ENCODE measurements at places on chromosomes 1 and 21.

DNA sequence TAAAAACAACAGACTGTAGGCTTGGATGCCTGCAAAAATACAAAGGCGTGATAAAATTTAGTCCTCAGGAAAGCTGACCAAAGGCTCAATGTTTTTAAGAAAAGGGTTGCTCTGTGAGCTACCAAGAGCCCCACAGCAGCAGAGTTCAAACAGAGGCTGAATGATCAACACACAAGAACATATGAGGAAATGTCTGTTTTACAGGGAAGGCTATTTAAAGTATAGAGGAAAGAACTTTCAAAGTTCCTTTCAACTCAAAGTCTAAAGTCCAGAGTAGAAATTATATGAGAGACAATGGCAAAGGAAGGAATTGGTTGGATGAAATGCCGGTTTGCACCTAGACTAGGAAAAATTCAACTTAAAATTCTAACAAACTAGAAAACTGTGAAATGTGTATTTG lies 8.6 kb downstream of the CLSTN1 start:
- DNase-seq = no peak

- no peak for DNase-seq
Observed at GRCh38 chr1:63918418-63918945, 144.7 kb downstream of the ROR1 start.

DNA sequence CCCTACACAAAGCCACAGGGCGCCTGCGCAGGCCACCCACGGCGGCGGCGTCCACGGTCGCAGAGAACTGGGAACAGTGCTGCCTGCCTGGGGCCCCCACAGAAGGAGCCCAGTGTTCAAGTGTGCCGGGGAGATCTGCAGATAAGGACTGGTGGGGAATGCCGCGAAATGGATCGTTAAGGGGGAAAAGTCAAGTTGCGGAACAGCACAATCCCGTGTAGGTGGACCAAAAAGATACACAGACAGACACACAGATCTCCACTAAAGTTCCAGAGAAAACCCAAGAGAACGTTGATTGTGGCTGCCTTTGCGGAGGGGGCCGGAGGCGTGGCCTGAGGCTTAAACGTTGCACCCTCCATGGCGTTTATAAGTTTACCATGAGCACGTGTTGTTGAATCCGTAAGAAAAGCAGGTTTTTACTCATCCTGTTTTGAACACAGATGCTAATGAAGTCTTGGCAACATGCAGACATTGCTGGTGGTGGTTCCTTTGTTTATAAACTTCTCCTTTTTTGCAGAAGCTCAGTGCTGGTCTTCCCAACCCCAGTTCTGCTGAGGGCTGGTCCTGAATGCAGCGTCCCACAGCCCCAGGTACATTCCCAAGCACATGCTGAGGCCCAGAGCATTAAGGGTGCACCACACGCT lies 4.1 kb downstream of the SPATC1L start:
- no peak for DNase-seq

DNA sequence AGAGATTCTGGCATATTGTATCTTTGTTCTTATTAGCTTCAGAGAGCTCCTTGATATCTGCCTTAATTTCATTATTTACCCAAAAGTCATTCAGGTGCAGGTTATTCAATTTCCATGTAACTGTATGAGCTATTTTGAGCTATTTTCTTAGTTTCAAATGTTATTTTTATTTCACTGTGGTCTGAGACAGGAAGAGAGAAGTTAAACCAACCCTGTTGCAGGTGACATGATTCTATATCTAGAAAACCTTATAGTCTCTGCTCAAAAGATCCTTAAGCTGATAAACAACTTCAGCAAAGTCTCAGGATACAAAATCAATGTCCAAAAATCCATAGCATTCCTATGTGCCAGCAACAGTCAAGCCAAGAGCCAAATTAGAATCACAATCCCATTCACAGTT lies 1644.0 kb upstream of the B3GALT2 start:
- DNase-seq = no peak

- DNase-seq = no peak
Observed at GRCh38 chr1:17181781-17182464, 23.0 kb upstream of the PADI1 start.

DNA sequence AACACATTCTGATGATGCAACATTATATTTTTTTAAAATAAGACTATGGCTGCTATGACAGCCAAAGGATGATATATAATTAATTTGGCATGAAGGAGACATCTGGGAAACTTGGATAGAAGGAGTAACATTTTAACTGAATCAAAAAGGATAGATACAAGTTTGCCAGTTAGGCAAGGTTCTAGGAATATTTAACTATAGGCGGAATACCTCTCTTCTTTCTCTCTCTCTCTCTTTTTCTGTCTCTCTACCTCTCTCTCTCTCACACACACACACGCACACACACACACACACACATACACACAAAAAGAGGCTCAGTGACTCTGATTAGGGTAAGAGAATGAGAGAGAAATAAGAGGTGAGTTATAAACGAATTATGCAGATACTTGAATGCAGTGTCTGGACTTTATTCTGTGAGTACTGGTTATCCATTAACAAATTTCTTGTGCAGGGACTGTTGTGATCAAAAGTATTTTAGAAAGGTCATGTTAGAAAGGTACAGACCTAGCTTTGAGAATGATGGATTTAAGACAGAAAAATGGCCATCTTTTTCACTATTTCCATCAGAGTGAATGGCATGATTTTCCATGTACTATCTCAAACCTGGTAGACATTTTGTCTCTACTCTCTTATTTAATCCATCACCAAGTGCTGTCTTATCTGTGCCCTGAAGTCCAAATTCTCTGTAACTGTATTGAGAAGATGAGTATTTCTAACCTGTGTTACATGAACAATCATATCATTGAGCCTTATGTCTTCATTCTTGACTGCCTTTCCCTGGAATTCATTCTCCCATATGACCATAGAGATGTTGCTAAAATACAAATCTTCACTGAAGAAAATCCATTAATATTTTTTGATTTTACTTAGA lies 1106.9 kb upstream of the ADGRL4 start:
- DNase-seq = no peak

GRCh38 chr1:207883104-207883651 lies 27.7 kb downstream of the CD34 start:
- no peak for DNase-seq

All from activated T-cell treated with anti-CD3 and anti-CD28 coated beads for 48 hours (primary cell).